ENCODE measurements at places on chromosomes 3 and 15. TPM values are rescaled to one million over a fixed set of nuclear protein-coding genes. Genes with fewer than 3 reads are reported as not detected.
A peak's percentile ranks its signal among the peaks of the same experiment; 100 is the strongest.

WDR93 gene
- 0.16 TPM for polyA plus RNA-seq

CFAP100 gene
- polyA plus RNA-seq, result not detected

KNL1 gene
- 0.38 TPM for polyA plus RNA-seq

LTK gene
- polyA plus RNA-seq, result not detected

COL8A1 gene
- not detected for polyA plus RNA-seq

PPP2R3A gene
- polyA plus RNA-seq, result 0.09 TPM

DNA sequence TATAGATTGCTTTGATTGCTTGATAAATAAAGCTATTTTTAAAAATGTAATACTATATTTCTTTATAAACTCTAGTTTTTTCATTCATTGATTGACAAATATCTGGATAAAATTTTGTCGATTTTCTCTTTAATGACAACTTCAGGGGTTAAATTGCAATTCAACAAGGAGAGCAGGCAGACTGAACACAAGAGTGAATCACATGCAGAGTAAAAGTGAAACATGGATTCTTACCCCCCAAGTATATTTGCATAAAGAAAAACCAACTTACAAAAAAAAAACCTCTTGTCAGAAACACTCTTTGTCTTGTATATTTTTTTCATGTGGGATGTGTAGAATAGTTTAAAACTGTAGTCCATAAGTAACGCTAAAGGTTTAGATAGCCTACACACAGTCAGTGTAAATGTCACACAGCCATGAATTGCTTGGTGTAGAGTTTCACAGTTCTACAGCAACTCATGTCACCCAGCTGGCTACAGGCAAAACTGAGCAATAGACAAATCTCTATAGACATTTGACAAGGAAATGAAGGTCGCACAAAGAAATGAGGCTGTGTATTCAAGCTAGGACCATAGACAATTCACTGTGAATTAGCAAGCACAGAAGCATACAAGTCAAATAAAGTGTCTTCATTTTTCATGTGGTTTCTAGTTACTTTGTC is 141.6 kb downstream of the THRB start:
- no peak overlapping the region for H3K4me3 ChIP-seq
- DNase-seq, result no peak
- no peak overlapping the region for H3K27ac ChIP-seq
- no peaks in the 10 kb centered on the region for H3K36me3 ChIP-seq
- peaks cover 4% of the 10 kb centered on the region for H3K27me3 ChIP-seq

GRCh38 chr3:156705761-156706616 is 31.6 kb downstream of the TIPARP start:
- DNase-seq, result no peak
- H3K27ac ChIP-seq, result no peak overlapping the region
- H3K36me3 ChIP-seq, result peaks cover 31% of the 10 kb centered on the region
- H3K4me1 ChIP-seq, result peaks cover 24% of the 10 kb centered on the region

DNA sequence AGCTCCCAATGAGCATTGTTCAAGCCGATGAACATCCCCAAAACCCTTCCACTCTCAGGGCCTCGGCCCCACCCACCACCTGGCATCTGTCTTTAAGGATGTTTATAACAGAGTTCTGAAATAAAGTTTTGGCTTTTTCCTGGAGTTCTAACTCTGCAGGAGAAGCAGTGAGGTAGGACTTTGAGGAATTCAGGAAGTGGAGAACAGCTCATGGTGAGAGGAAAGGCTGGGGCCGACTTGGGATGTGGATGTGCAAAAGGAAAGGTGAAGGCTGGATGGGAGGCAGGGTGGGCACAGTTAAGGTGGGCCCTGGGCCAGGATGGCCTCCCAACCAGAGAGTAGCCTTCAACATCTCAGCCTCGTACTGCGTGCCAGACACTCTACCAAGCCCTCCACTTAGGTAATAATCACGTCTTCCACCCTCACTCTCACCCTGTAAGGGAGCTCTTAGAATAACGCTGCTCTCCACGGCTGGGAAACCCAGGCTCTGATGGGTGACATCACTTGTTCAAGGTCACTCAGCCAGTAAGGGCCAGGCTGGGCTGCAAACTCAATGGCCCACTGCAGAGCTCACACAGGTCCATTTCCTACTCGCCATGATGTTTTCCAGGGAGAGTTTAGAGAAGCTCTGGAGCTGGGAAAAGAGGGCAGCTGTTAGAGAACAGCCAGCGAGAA is 28.5 kb downstream of the LIPC start:
- peak overlapping the region; percentile 73 for H3K27ac ChIP-seq
- DNase-seq, result no peak
- peaks cover 70% of the 10 kb centered on the region for H3K4me1 ChIP-seq
- H3K27me3 ChIP-seq, result no peaks in the 10 kb centered on the region

DNA sequence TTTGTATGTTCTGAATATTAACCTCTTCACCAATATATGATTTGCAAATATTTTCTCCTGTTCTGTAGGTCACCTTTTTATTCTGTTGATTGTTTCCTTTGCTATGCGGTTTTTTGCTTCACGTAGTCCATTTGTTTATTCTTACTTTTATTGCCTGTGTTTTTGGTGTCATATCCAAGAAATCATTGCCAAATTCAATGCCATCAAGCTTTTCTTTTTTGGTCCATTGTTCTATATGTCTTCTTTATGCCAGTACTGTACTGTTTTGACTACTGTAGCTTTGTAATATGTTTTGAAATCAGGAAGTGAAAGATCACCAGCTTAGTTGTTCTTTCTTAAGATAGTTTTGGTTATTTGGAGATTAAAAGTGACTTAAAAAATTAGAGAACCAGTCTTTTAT is 4.2 kb downstream of the PARP15 start:
- no peaks in the 10 kb centered on the region for H3K27me3 ChIP-seq
- no peak overlapping the region for H3K27ac ChIP-seq
- no peak for DNase-seq

GRCh38 chr15:95470997-95471689 is 859.4 kb upstream of the NR2F2 start:
- peaks cover 2% of the 10 kb centered on the region for H3K36me3 ChIP-seq
- H3K4me1 ChIP-seq, result no peaks in the 10 kb centered on the region
- H3K27ac ChIP-seq, result no peak overlapping the region
- peaks cover 5% of the 10 kb centered on the region for H3K27me3 ChIP-seq
- no peak for DNase-seq
- no peak overlapping the region for H3K4me3 ChIP-seq

DNA sequence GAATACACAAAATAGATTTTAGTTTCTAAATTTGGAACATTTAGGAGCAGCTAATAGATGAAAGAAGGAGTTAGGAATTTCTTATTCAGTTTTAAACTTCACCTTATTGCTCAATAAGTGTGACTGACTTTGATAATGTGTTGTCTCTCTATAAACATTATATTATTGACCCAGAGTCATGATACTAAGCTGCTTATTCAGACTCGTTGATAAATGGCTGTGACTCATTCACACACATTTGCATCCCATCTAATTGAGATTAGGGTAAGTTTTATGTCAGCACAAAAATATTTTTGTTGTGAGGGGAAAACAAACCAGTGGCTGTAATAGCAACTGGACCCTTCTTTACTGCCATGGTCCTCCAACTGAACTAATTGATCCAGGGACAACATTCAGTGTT is 137.6 kb downstream of the GOLIM4 start:
- H3K27ac ChIP-seq, result no peak overlapping the region
- H3K4me1 ChIP-seq, result no peaks in the 10 kb centered on the region
- no peaks in the 10 kb centered on the region for H3K36me3 ChIP-seq

GRCh38 chr3:44906997-44907396 is 32.6 kb downstream of the TGM4 start:
- no peaks in the 10 kb centered on the region for H3K36me3 ChIP-seq
- no peak overlapping the region for H3K27ac ChIP-seq
- H3K4me3 ChIP-seq, result no peak overlapping the region
- DNase-seq, result no peak
- no peaks in the 10 kb centered on the region for H3K4me1 ChIP-seq

DNA sequence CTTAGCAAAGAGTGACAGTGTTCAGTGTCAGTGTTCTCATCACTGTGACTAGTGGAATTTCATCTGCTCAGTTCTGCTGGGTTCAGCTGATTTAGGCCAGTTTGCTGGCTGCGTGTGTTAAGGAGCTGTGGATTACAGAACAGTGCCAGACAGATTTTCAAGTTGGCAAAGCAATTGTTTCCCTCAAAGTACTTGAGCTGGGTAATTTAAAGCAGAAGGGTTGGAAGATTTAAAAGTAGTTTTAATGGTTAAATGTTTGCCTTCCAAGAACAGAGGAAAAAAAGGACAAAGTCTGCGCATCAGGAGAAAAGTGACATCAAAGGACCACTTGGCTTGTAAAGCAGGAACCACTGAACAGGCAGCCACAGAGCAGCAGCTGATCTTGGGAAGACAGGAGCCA is 8.7 kb downstream of the ESYT3 start:
- DNase-seq, result no peak
- no peak overlapping the region for H3K27ac ChIP-seq
- H3K27me3 ChIP-seq, result no peaks in the 10 kb centered on the region
- H3K4me3 ChIP-seq, result no peak overlapping the region

DNA sequence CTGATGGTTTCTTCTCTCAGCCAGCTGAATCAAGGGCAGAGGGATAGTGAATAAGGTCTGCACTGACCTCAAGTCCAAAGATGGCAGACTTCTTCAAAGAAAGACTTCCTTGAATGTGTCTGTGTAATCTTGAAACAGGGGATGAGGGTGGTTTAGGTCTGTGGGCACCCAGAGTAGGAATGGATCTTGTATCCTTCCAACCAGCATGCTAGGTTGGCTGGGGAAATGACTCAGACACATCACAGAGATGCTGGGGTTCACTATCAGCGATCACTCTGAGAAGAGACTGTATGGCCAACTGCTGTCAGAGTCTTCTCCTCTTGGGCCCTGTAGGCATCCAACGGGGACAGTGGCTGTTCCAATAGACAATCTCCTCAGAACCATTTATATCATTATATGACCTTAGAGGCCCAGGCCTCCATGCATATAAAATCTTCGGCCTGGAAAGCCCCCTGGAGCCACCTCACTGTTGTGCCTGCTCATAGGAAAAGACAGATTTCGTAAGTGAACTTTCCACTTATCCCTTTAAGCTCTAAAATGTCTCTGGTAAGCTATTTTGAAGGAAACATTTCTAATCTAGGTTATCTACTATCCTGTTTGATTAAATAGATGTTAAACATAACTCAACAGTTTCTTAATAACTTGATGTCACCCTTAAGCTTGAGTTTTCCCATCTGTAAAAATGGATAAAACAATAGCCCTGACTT is 58.5 kb downstream of the TIPARP start:
- H3K27me3 ChIP-seq, result peaks cover 3% of the 10 kb centered on the region
- H3K27ac ChIP-seq, result no peak overlapping the region
- no peaks in the 10 kb centered on the region for H3K36me3 ChIP-seq
- no peak overlapping the region for H3K4me3 ChIP-seq

GRCh38 chr3:112350018-112350810 is 17.3 kb downstream of the CD200 start:
- DNase-seq, result no peak
- H3K36me3 ChIP-seq, result no peaks in the 10 kb centered on the region
- no peak overlapping the region for H3K4me3 ChIP-seq
- H3K27ac ChIP-seq, result no peak overlapping the region

Measured in immature natural killer cell (primary cell).